ENCODE measurements at places on chromosomes 7 and 10.
A peak's percentile ranks its signal among the peaks of the same experiment; 100 is the strongest.

- no peak for DNase-seq
Measured at GRCh38 chr10:6530211-6530840, 49.8 kb downstream of the PRKCQ start.

DNA sequence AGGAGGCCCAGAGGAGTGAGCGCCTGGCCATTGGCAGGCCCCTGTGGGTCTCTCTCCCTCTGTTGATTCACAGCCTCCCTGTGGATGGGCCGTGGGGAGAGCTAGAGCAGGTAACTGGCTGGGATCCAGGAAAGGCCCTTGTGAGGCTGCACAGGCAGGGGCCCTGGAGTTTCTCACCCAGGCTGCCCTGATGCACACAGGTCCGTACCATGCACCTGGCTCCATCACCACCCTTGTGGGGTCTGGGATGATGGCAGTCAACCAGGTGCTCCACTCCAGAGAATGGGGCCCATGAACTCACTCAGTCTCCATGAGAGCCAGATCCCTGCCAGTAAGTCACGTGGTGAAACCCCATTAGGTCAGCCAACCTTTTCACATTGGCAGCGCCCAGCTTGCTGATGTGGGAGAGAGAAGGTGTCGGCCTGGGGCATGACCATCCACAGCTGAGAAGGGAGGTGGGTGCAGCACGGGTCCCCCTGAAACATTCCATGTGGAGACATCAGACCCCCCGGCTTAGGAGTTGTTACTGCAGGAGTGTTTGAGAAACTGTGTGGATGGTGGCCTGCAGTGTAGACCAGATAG, 320.8 kb downstream of the ADARB2 start:
- no peak for DNase-seq

DNA sequence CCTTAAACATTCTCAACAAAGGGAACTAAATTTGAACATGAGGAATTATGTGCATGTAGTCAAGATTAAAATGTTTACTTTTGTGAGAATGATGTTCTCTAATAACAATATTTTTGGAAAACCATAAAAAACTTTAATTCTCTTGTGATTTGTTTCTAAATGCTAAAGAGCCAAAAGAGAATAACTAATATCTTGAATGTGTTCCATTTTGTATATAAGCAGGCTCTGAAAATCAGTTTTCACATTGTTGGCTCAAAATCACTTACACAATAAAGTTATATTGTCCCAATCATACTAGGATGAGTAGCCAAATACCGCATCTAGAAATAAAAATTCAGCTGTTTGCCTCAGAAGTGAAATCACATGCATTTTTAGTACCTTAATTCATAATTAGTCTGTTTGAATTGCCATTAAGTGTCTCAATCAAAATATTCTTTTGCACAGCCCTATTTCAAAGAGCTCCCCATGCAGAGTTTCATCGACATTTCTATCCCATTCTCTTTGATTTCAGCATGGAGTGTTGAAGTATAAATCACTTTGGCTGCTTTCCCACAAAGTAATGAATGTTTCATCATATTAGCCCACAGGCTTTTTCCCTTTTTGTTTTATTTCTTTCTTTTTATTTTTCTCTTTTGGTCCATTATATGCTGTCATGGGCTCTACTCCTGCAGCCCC, 420.3 kb upstream of the POM121L12 start:
- DNase-seq: no peak

GRCh38 chr10:16904049-16904448, 86.8 kb upstream of the RSU1 start:
- no peak for DNase-seq

- DNase-seq: no peak
Measured at GRCh38 chr7:156722043-156722826, 81.7 kb downstream of the RNF32 start.

GRCh38 chr7:129163875-129164544, 19.5 kb downstream of the TSPAN33 start:
- DNase-seq: peak; percentile 48

GRCh38 chr7:106895246-106895864, 30.3 kb downstream of the PIK3CG start:
- DNase-seq: no peak

DNA sequence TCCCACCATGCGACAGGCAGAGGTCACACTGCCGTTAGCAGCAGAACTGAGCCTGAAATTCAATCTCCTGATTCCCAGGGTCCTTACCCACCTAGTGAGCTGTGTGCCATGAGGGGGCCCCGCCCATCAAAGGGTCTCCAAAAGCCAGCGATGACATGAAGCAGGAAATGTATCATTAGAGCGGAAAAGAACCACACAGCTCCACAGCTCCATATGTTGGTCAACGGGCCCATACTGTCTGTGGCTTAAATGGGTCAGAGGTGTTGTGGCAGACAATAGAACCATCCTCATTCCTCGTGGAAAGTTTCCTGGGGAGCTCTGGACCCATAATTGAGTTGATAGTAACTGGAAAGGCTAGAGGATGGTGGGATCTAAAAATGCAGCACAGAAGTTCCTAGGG, 68.1 kb upstream of the PODXL start:
- DNase-seq: no peak

DNA sequence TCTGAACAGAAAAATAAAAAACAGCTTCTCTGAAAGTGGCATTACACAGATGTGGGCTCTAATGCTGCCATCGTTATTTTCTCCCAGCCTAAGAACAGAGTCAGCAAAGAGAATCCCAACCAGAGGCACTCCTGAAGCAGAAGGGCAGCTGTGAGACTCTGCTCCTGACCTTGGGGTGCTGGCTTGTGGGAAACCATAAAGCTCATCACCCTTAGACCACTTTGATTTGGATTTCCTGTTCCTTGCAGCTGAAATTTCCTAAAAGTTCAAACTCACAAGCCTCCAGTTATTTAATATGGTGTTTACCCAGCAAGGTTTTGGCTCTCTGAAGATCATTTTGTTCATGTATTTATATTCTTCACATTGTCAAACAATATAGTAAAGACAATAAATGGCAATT, 814.8 kb downstream of the TNS3 start:
- DNase-seq: no peak

DNA sequence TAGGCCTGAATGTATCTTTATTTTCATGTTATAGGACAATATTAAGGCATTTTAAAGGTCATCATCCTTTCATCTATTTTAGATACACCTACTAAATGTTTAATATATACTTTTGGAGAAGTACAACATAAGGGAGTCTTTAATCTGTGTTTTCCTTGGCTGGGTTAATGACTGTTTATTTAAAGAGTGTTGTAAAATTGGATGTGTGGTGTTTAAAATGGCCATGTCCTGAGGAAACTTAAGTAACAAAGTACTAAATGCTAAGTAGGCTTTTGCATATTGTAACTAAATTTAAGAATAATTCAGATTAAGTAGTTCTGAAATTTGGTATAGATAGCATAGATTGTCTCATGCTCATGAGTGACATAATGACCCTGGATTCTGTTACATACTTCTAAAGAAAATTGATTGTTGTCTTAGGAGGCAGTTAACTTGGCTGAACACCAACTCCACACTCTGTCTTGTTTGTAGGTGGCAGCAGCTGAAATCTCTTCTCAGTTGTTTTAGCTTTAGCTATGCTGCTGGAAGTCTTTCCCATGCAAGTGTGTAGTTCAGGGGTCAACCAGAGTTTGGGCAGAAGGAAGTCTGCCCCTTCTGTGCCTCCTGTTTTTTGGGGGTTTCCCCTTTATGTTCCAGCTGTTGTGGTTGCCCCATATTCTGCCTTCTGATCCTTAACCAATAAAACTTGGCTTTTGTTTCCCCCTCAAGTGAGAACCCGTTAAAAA, 29.2 kb downstream of the DLD start:
- DNase-seq: no peak

GRCh38 chr7:110677405-110677804, 413.5 kb upstream of the LRRN3 start:
- DNase-seq: no peak

Measured in AG04450 (cell line).